GM23248 (cell line): ENCODE measurements at places on chromosomes 5 and 9.
A peak's percentile ranks its signal among the peaks of the same experiment; 100 is the strongest.

DNA sequence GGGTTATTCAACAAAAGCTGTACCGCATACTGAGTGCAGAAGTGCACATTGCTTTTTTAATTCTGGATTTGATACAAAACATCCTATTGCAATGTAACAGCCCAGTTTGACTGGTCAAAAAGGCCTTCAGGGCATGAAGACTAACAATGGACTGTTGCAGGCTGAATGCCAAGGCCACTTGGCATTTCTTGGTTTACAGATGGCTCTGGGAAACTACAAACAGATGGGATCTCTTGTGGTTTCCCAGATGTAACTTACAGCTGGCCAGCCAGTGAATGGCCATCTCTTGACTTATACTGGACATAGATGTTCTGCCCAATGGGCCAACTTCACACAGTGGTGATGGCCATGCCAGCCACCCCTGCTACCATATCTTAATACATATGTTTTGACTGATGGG is 36.8 kb downstream of the UGT3A2 start:
- DNase-seq, result no peak

- DNase-seq, result no peak
Observed at GRCh38 chr9:102840335-102840734, 154.8 kb upstream of the CYLC2 start.

GRCh38 chr5:161034451-161034850 is 182.4 kb upstream of the ATP10B start:
- DNase-seq, result no peak

GRCh38 chr5:38157024-38157423 is 101.3 kb upstream of the EGFLAM start:
- DNase-seq, result peak; percentile 3

DNA sequence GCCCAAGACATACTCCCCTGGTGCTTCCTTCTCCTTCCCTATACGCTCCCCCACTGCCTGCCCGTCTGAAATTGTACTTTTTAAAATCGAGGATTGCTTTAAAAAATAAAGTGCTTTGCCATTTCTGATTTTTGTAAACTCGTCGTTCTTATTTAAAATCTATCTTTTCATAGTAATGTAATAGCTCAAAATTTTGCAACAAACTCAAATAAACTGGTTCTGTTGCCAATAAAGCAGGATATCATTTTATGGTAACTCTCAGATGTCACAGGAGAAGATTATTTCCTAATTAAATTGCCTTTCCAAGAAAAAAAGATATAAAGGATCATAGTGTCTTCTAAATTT is 1.3 kb upstream of the NREP start:
- DNase-seq, result no peak

DNA sequence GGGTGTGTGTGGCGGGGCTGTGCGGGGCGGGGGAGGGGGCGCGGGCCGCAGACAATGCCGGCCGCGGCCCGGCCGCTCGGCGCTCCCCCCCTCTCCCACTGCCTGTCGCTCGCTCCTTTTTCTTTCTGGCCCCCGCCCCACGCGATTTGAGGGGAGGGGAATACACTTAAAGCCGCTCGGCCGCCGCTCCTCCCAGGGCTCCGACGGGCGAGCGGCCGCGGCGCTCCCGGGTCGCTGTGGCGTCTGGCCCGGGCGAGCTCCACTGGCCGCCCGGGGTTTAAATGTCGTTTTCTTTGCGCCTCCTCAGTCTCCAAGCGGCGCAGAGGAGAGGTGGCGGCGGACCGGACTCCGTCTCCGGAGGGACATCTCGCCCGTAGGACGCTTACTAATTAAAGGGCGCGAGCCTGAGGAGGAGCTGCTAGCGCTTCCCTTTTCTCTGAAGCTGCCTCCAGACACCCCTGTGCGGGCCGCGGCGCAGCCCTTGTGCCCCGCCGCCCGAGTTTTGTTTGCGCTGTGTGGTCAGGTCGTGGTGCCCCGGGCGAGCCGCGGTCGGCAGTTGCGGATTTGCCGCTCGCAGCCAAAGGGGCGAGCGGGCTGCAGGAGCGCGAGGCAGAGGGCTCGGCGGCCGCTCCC is 1.4 kb downstream of the ZSWIM6 start:
- peak; percentile 74 for DNase-seq

DNA sequence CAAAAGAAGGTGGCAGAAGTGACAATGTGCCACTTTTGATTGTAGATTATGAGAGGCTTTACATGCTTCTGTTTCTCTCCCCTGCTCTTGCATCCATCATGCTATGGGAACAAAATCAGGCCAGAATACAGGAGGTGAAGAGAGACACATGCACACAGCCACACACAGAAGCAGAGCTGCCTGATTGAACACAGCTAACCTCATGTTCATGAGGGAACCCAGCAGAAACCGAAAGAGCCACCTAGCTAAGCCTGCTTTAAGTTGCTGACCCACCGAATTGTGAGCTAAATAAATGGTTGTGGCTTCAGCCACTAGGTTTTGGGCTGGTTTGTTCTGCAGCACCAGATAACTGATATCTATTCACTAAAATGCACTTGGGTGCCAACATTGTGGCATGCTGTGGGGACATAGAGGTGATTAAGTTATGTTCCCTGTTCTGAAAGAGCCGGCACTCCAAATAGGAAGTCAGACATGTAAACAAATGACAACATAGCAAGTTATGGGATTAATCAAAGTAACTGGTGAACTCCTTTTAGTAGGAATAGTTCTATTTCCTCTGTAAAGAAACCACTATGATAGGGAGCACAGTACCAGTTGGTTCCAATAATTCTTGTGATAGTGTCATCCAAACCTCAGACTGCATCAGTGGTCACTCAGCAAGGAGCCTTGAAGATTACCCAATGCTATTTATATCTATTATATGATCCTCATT is 93.6 kb upstream of the TNC start:
- DNase-seq, result peak; percentile 63

- no peak for DNase-seq
Observed at GRCh38 chr5:96278981-96279380, 154.1 kb downstream of the PCSK1 start.

DNA sequence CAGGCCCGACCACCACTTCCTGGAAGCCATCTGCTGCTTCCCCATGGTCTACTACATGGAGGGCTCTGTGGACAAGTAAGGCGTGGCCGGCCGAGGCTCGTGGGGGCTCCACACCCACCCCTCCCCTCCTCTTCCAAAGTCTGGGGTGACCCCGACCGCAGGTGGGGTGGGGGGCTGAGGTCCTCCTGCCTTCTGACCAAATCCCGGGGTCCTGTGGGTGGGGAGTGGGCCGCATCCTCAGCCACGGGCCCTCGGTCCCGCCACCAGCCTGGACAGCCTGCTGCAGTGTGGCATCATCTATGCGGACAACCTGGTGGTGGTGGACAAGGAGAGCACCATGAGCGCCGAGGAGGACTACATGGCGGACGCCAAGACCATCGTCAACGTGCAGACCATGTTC is 76.4 kb downstream of the KCNT1 start:
- no peak for DNase-seq

DNA sequence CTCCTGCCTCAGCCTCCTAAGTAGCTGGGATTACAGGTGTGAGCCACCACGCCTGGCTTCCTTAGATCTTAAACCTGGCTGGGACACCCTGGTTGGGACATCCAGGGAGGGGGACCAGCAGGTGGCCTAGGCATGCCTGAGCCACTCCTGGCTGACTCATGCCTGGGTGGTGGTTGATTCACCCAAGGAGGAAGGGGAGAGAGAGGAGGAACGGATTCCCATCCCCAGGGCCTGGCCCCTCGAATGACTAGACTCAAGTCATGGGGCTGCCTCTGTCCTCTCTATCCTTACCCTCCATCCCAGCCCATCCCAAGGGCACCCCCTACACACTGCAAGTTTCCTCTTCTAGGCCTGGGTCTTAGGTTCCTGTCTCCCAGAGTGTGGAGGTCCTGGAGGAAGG is 12.7 kb downstream of the EEIG1 start:
- DNase-seq, result peak; percentile 76

DNA sequence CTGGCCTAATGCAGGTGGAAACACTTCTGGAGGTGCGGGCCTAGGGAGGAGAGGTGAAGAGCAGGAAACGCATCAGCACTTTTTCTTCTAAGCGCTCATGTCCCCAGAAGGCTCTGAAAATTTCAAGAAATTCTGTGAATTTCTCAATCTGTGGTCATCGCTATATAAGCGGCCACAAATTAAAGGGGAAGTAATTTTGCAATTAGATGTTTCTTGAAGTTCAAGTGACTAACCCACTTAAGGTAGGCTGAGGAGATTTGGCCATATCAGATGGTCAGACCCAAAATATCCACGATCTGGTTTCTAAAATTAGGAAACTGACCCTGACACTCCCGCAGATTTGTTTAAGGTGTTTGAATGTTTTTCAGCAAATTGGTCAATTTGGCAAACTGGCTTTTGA is 16.6 kb upstream of the HMGCR start:
- no peak for DNase-seq

- DNase-seq, result no peak
Observed at GRCh38 chr9:76592974-76593347, 134.0 kb downstream of the GCNT1 start.
